ENCODE measurements at places on chromosomes 12 and 14.
A peak's percentile ranks its signal among the peaks of the same experiment; 100 is the strongest.

DNA sequence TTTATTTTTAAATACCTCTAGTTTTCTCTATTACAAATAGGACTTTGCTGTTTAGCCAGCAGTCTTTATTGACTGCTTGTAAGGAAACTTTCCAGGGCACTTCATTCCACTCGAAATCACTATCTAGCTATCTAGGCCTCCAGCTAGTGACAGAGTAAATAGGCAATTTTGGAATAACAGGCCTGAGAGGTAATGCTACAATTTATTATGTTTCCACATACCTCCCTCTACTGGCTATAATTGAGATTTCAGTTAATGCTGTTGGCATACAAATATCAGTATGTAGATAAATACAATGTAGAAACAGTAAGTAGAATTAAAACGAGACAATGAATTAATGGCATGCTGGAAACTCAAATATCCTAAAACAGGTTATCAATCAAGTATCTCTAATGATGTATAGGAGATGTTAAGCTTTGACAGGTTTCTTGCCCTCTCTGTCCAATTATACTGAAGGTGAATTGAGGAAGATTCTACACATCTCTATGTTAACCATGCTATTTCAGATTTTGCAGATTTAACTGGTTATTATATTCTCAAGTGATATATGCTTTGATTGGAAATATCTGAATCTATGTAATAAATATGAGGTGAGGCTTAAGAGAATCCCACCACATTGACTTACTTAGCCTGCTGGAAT, 7.2 kb downstream of the DTD2 start:
- no peak for DNase-seq

GRCh38 chr12:45216983-45217485, 1.1 kb downstream of the ANO6 start:
- DNase-seq: no peak

DNA sequence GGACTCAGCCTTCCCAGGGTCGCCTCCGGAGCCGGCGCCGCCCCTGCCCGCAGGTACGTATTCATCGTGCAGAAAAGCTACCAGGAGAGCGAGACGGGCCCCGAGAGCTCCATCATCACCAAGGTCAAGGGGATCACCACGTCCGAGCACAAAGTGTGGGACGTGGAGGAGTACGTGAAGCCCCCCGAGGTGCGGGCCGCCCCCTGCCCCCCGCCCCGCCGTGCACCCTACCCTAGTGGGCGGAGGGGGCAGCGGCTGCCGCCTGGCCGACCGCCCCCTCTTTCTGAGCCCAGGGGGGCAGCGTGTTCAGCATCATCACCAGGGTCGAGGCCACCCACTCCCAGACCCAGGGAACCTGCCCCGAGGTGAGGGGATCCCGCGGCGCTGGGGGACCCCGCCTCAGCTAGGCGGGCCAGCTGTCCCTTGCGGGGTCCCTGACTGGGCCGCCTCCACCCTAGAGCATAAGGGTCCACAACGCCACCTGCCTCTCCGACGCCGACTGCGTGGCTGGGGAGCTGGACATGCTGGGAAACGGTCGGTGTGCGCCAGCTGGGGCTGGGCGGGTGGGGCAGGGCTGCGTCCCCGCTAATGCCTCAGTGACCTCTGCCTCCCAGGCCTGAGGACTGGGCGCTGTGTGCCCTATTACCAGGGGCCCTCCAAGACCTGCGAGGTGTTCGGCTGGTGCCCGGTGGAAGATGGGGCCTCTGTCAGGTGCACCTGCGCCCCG, 973 bp downstream of the P2RX2 start:
- DNase-seq: no peak

GRCh38 chr14:31084385-31084784, 58.2 kb upstream of the STRN3 start:
- DNase-seq: no peak

DNA sequence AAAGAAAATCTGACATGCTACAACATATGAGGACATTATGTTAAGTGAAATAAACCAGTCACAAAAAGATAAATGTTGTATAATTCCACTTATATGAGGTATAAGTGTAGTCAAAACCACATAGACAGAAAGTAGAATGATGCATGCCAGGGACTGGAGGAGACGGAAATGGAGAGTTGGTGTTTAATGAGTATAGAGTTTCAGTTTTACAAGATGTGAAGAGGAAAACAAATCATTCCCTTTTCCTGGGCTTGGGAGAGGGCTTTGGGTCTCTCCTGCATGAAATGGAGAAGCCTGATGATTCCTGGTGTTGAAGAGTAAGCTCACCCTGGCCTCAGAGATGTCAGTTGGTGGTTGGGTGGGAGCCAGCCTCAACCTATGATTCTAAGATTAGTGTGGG, 158.4 kb upstream of the PLXNC1 start:
- no peak for DNase-seq

DNA sequence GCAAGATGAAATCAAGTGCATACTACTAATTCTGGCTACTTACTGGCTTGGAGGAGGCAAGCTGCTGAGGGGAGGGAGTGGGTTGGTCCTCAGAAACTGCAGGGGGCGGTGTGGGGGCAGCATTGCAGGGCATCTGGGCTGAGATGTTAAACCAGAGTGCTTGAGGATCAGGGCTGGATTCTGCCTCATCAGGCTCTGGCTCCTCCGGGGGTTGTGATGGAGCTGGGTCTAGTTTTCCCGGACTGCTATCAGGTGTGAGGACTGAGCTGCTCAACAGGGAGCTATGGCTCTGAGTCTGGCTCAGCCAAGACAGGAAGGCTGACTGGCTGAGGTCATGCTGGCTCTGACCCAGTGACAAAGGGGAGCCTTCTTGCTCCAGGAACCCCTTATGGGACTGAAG, 28.6 kb downstream of the BAZ2A start:
- DNase-seq: peak; percentile 36

GRCh38 chr12:52322069-52322468, 871 bp upstream of the KRT83 start:
- DNase-seq: no peak

- DNase-seq: no peak
Observed at GRCh38 chr12:52628111-52628507, 9.8 kb upstream of the KRT73 start.

DNA sequence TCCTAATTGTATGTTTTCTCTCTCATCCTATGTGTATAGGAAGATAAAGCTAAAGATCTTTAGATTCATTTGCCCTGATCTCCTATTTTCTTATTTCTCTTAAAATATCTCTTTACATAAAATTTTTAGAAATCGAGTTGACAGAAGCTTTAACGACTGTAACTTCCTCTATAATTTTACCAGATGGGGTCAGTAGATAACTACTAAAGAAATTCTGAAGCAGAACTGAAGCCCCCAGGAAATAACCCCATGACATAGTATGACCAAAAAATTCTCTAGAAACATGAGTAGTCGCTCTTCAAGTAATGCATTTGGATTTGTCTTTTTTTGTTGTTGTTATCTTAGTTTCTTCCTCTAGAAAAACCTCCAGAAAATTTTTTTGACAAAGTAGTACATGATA, 288.0 kb downstream of the ERC1 start:
- DNase-seq: no peak

DNA sequence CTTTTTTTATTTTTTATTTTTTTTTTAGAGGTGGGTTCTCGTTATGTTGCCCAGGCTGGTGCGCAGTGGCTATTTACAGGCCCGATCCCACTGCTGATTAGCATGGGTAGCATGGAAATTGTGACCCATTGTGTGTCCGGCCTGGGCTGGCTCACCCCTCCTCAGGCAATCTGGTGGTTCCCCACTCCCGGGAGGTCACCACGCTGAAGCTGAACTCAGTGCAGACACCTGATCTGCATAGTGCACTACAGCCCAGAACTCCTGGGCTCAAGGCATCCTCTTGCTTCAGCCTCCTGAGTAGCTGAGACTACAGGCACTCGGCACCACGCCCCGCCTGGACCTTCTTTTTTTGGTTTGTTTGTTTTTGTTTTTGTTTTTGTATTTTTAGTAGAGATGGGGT, 5.5 kb upstream of the CD4 start:
- DNase-seq: no peak
